Left hindlimb (tissue), 1 donor: ENCODE measurements at places on chromosomes 5 and 9.

DNA sequence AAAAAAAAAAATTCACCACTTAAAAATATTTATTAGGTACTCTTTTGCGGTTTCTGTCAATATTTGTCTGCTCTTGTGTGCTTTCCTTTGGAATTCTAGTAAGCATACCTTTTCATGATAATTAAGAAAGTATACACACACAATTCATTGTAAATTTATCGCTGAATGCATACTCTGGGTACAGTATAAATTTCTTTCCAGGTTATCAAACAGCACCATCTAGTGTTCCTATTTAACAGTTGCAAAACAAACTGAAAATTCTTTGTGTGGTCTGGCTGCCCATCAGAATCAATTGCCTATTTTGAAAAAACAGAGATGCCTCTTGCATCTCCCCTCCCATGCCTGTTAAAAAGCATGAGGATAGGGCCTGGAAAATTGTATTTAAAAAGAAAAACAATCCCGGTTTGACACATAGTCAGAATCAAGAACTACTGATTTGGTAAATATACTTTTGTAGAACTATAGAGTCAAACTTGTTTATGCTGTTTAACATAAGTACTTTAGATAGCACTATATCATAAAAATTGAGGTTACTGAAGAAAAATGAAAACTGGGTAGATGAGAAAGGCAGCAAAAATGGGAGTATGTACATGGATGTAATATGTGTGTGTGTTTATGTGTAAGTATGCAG is 16.2 kb downstream of the PGGT1B start:
- no peak for DNase-seq

DNA sequence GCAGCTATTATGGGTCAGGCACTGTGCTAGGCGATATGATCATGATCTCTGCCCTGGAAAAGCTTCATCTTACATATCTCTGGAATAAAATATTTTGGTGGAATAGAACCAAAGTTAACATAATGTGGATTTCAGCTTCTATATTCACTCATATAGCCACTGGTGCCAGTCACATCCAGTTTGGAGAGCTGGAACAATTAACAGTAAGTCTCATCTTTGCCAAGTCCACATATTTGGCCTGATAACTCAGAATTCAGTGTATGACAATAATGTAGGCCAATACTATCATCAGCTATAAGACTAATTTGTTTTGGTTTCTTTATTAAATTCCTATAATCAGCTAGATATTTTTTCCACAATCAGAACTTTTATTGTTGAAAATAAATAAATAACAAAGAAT is 5.9 kb upstream of the FAM13B start:
- DNase-seq = no peak

- no peak for DNase-seq
These were observed at the start of gene EGFL7 for GRCh38 chr9:136662656-136663581. TSS of gene EGFL7 (plus strand) at chr9:136662916. CDS start at chr9:136668283, 5,367 bp downstream.

DNA sequence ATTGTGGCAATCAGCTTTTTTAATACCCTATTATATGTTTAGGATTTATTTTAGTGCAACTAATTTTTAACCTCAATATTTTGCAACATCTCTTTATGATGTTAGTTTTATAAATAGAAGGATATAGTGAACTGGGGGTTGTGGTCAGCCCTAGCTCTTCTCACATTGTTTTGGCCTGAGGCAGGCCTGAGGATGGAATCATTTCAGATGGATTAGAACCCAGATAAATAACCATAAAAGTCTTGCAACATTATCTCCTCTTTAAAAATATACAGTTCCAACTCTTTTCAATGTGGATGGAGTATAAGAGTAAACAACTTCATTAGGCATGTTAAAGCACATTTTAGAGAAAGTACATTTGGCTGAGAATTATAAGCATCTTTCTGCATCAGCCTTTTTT is 522.7 kb downstream of the NR2F1-AS1 start:
- DNase-seq = no peak

- DNase-seq = no peak
These were observed 143.5 kb downstream of the CDK5RAP2 start for GRCh38 chr9:120436446-120436845.

DNA sequence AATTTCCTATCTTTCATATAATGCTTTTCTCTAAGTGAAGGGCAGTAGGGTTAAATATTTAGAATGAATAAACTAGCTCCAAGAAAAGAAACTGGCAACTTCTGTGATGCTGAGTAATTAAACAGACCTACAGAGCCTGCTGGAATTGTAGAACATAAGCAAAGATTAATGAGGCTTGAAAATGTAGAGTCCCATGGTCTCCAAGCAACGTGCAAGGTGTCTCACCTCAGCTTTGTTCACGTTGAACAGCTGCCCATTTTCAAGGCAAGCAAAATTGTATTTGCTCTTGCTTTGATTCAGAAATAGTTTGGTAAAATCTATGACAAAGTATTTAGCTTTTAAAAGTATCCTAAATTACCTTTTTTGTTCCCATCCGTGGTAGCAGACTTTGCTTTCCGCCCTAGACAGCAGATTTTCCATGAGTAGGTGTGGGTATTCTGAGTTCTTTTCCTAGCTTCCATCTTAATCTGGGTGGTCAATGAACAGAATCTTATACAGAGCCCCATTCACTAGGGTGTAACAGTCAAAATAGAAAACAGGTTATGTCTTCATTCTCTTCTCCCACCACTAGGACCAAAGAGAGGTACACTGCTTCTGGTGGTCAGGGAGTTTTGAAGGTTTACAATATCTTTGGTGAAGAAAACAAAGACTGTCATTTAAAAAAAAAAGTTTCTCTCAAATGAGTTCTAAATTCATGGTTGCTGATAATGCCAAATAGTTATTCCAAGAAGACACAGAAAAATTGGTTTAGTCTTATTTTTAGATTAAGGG is 52.1 kb upstream of the TYRP1 start:
- DNase-seq = no peak

DNA sequence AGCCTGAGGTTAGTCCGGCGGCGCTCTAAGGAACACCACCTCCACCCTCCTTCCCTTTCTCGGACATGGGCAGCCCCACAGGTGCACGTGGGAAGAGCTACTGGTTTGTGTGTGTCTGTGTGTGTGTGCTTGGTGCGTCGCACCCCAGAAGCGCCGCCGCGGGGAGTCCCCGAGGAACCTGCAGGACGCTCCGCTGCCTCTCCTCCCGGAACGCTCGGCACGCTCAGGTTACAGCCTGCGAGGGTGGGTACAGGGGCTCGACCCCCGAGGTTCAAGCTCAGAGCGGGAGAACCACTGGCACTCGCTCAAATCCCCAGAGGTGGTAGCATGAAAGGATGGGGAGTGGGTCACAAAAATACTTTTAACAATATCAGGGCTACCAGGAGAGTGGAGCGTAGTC is 2.0 kb downstream of the ASTN2 start:
- no peak for DNase-seq
